GM12878 (cell line): ENCODE measurements at places on chromosomes 13 and 19. TPM values are rescaled to one million over a fixed set of nuclear protein-coding genes. Genes with fewer than 3 reads are reported as not detected.

DNA sequence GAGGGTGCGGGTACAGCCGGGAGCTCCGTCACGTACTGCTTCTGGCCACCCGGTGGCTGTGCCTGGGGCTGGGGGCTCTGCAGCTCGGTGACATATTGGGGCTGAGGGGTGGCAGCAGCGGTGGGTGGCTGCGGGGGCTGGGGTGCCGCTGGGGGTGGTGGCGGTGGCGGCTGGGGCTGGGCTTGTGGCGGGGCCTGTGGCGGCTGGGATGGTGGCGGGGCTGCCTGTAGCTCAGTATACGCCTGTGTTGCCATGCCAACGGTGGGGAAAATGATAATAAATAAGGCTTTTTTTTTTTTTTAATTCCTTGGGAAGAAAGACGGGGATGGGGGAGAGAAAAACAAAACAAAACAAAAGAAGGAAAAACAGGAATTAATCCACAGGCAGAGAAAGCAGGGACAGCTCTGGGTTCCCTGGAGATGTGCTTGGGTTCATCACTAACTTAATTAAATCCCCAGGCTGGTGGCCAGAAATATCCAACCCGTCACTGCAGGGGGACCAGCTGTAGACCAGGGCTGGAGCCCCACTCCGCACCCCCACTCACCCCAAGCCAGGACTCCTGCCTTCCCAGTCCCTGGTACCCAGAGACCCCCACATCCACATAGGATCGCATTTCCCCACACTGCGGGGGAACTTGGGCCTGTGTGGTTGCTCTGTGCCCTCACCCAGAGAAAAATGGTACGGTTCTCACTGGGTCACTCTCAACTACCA is 12.4 kb downstream of the RFX1 start:
- H3K27ac ChIP-seq, result no peak overlapping the region
- no peak for DNase-seq
- H3K4me1 ChIP-seq, result no peaks in the 10 kb centered on the region
- H3K4me3 ChIP-seq, result no peak overlapping the region
- no peaks in the 10 kb centered on the region for H3K27me3 ChIP-seq

DNA sequence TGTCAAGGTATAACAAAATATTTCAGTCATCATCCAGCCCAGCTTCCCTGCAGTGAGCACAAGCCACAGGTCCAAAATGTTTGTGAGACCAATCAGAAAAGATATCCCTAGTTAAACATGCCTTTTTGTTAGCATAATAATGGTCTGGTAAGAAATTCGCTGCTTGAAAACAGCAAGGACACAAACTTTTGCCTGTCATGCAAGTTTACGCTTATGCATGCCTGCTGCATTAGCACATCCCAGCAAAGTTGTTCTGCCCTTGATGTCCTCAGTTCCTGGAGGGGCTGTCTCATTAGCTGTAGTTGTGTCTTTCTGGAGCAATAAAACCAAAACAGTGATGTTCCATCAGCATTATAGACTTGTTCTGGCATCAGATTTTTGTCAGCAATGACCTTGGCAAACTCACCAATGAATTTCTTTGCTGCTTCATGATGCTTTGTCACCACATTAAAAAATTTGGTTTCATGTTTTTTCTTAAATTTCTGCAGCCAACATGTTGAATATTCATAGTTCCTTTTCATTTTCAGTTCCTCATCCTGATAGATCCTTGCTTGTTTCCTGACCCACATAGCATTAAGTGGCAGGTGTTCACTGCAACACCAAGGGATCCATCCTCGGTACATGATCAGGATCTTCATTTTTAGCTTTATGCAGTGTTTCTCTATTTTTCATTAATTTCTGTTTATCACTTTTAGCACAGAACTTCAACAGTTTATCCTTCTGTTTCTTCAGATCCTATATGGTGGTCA is 72.0 kb upstream of the GPR183 start:
- no peaks in the 10 kb centered on the region for H3K27me3 ChIP-seq
- no peak for DNase-seq
- peaks cover 85% of the 10 kb centered on the region for H3K4me1 ChIP-seq
- peak overlapping the region; percentile 41 for H3K27ac ChIP-seq
- 0 out of 2 replicates have a peak overlapping the region, but pooled peaks have one; percentile 12 for H3K4me3 ChIP-seq

DNA sequence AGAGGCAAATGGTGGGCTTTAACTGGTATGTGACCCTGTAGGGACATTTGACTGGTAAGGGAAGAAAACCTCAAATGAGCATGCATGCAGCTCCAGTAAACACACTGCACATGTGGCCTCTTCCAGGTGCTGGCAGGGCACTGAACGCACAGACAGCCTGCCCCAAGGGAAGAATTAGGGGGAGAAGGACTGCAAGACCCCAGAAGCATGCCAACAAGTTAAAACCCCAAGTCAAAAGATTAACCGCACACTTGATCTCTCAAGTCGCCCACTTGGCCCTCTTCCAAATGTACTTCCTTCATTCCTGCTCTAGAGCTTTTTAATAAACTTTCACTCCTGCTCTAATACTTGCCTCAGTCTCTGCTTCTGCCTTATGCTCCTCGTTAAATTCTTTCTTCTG is 46.9 kb upstream of the SLITRK1 start:
- no peaks in the 10 kb centered on the region for H3K4me1 ChIP-seq
- no peaks in the 10 kb centered on the region for H3K36me3 ChIP-seq
- H3K27me3 ChIP-seq, result no peaks in the 10 kb centered on the region

GRCh38 chr13:20394169-20394501 is 131.5 kb downstream of the CRYL1 start:
- H3K27me3 ChIP-seq, result no peaks in the 10 kb centered on the region
- no peak for DNase-seq
- no peaks in the 10 kb centered on the region for H3K36me3 ChIP-seq
- no peak overlapping the region for H3K27ac ChIP-seq
- no peaks in the 10 kb centered on the region for H3K4me1 ChIP-seq

CEACAM7 gene
- total RNA-seq, result not detected in 2 replicates

CEACAM8 gene
- not detected in 2 replicates for total RNA-seq
